Purkinje cell (primary cell): ENCODE measurements at places on chromosomes 11 and 22. TPM values are rescaled to one million over a fixed set of nuclear protein-coding genes. Genes with fewer than 3 reads are reported as not detected.

ANGPTL5 gene
- polyA plus RNA-seq = 0.42 and 1.3 TPM in 2 replicates

HBE1 gene
- not detected in 2 replicates for polyA plus RNA-seq

OR51M1 gene
- polyA plus RNA-seq = not detected in 2 replicates

SCGB1C1 gene
- polyA plus RNA-seq = not detected in 2 replicates

CRYBB2 gene
- polyA plus RNA-seq = 0.63 and 0.83 TPM in 2 replicates

OR5B21 gene
- not detected in 2 replicates for polyA plus RNA-seq

PTGDR2 gene
- 0.08 and 0.11 TPM in 2 replicates for polyA plus RNA-seq

PDE2A gene
- 4.7 and 6.0 TPM in 2 replicates for polyA plus RNA-seq

CARD10 gene
- polyA plus RNA-seq = not detected in 2 replicates

GRIK4 gene
- 8.2 and 8.3 TPM in 2 replicates for polyA plus RNA-seq

SLC5A12 gene
- not detected in 2 replicates for polyA plus RNA-seq

FBXO3 gene
- 66.3 and 103 TPM in 2 replicates for polyA plus RNA-seq

DEFB108B gene
- polyA plus RNA-seq = not detected in 2 replicates

KCNQ1 gene
- polyA plus RNA-seq = not detected in 2 replicates

PGA5 gene
- polyA plus RNA-seq = not detected in 2 replicates

KRTAP5-1 gene
- not detected in 2 replicates for polyA plus RNA-seq

ACRV1 gene
- polyA plus RNA-seq = 0.56 and 2.2 TPM in 2 replicates

TMEM45B gene
- polyA plus RNA-seq = not detected in 2 replicates

CEP126 gene
- 54.7 and 71.5 TPM in 2 replicates for polyA plus RNA-seq

C11orf98 gene
- 82.2 and 95.4 TPM in 2 replicates for polyA plus RNA-seq

P4HA3 gene
- 4.2 TPM in 1 of 2 replicates, not detected in the other for polyA plus RNA-seq

CALCA gene
- polyA plus RNA-seq = not detected in 2 replicates

SNX19 gene
- 10.2 and 10.9 TPM in 2 replicates for polyA plus RNA-seq

OSBP gene
- 12.5 and 14.9 TPM in 2 replicates for polyA plus RNA-seq

RAG2 gene
- polyA plus RNA-seq = 0.98 TPM in 1 of 2 replicates, not detected in the other

NUP160 gene
- 5.9 and 9.4 TPM in 2 replicates for polyA plus RNA-seq

CNIH2 gene
- 5.1 and 9.1 TPM in 2 replicates for polyA plus RNA-seq

SORL1 gene
- 238 and 310 TPM in 2 replicates for polyA plus RNA-seq

ZC3H12C gene
- polyA plus RNA-seq = 2.6 and 2.7 TPM in 2 replicates

IL10RA gene
- not detected in 2 replicates for polyA plus RNA-seq

OR8D1 gene
- not detected in 2 replicates for polyA plus RNA-seq

CD3E gene
- polyA plus RNA-seq = not detected in 2 replicates

CCDC15 gene
- 0.10 and 1.0 TPM in 2 replicates for polyA plus RNA-seq

APOBEC3A gene
- polyA plus RNA-seq = not detected in 2 replicates

OR4A16 gene
- polyA plus RNA-seq = not detected in 2 replicates

TRIM6 gene
- 0.38 TPM in 1 of 2 replicates, not detected in the other for polyA plus RNA-seq

HPS4 gene
- 15.5 and 17.2 TPM in 2 replicates for polyA plus RNA-seq

ANKK1 gene
- not detected in 2 replicates for polyA plus RNA-seq

TRIM44 gene
- 16.8 and 17.9 TPM in 2 replicates for polyA plus RNA-seq

SLC35E4 gene
- polyA plus RNA-seq = 3.1 and 3.6 TPM in 2 replicates

GPR83 gene
- polyA plus RNA-seq = 0.94 TPM in 1 of 2 replicates, not detected in the other

OR51B4 gene
- not detected in 2 replicates for polyA plus RNA-seq

LARGE1 gene
- 191 and 256 TPM in 2 replicates for polyA plus RNA-seq

SLC17A6 gene
- polyA plus RNA-seq = not detected in 2 replicates

NLRP6 gene
- polyA plus RNA-seq = not detected in 2 replicates

CSRP3 gene
- not detected in 2 replicates for polyA plus RNA-seq

EHF gene
- polyA plus RNA-seq = not detected in 2 replicates

INS gene
- polyA plus RNA-seq = not detected in 2 replicates

PRRG4 gene
- polyA plus RNA-seq = 0.07 and 0.36 TPM in 2 replicates

NXPE2 gene
- polyA plus RNA-seq = 0.30 TPM in 1 of 2 replicates, not detected in the other

TRIM29 gene
- not detected in 2 replicates for polyA plus RNA-seq

DDX17 gene
- polyA plus RNA-seq = 49.6 and 55.8 TPM in 2 replicates

CAVIN3 gene
- polyA plus RNA-seq = 0.79 and 3.7 TPM in 2 replicates

APIP gene
- polyA plus RNA-seq = 30.7 and 34.1 TPM in 2 replicates

LINC01488 gene
- not detected in 2 replicates for polyA plus RNA-seq

MAJIN gene
- 3.6 and 3.8 TPM in 2 replicates for polyA plus RNA-seq
